Fibroblast of skin of scalp (primary cell): ENCODE measurements at places on chromosomes 11 and 22.

- DNase-seq: no peak
Observed at GRCh38 chr11:11243209-11243589, 109.9 kb downstream of the CSNK2A3 start.

DNA sequence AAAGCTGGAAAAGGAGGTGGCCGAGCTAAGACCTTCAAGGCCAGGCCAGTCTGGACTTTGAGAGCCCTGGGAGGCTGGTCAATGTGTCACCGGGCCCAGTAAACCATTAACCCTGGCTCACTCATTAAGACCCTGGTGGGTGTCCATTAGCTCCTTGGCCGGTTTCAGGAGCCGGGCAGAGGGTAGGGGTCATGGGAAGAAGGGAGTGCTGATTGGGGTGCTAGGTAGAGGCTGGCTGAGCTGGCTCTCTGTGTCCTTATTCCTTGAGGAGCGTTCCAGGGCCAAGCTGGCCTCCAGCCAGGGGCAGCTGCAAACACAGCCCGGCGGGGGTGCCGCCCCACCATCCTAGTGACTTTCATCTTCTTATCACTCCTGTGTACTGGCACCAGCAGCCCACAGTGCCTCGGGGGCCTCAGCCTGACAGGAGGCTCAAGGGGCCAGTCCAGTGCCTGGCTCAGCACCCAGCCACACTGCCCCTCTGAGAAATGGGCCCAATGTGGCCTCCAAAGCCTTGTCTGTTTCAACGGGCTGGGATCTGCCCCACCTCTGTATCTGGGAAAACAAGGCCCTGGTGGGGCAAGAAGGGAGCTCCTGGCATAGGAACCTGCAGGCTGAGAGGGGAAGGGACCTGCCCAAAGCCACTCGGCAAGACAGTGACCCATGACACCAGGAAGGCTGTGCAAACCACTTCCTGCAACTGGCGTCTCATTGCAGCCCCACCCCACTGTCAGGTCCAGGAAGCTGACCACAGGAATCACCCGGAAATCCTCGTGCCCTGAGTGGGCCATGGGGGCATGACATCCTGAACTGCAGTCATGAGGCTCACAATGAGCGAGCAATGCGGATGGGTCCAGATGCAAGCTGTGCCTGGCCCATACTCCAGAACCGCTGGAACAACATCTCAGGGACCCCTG is 15.1 kb upstream of the RGL4 start:
- no peak for DNase-seq

- DNase-seq: peak; percentile 6
Observed at GRCh38 chr11:35275786-35276170, 136.8 kb downstream of the CD44 start.

DNA sequence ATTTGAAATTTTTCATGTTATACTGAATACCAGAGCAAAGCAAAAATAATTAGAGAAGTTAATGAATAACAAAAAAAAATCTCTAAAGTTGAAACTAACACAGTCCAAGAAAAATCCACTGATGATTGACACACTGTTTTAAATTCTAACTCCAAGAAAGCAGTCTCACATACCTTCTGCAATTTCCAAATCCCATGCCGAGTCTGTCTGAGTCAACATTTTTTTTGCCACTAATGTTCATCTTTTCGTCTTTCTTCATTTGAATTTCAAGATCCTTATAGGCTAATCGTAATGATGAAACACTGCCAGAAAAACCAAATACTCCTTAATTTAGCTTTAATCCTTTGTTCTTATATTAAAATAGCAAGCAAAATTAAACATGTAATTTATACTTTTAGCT is 39.5 kb downstream of the ARFGAP3 start:
- no peak for DNase-seq
